ENCODE measurements at places on chromosomes 16 and 17. TPM values are rescaled to one million over a fixed set of nuclear protein-coding genes. Genes with fewer than 3 reads are reported as not detected.

Gene KRT20
- not detected for total RNA-seq

Gene PSMD12
- total RNA-seq = 89.1 TPM

DNA sequence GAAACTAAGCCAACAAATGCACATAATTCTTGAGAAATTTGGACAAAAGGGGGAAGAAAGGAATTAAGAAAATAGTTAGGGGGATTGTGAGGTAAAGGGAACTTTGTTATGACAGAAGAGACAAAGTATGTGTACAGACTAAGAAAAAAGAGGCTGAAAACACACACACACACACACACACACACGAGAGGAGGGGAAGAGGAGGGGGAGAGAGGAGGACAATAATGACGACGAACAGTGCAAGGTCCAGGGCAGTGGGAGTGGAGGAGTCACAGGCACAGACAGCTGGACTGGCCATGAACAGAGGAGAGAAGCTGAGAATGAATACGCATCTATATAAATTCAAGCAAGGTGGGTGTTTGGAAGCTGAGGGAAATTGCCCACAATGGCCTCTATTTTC, 44.6 kb downstream of the MARVELD3 start:
- H3K27me3 ChIP-seq = no peaks in the 10 kb centered on the region
- H3K4me1 ChIP-seq = no peaks in the 10 kb centered on the region
- DNase-seq = no peak
- H3K27ac ChIP-seq = no peak overlapping the region
- peaks cover 19% of the 10 kb centered on the region for H3K36me3 ChIP-seq

- H3K4me3 ChIP-seq = no peak overlapping the region
- H3K27me3 ChIP-seq = peaks cover 3% of the 10 kb centered on the region
- no peak overlapping the region for H3K27ac ChIP-seq
These were observed 9.0 kb downstream of the ZDHHC1 start for GRCh38 chr16:67407176-67407787.
